ENCODE measurements at places on chromosomes 11 and 22.

- DNase-seq, result no peak
Observed at GRCh38 chr11:8719211-8719649, 36.6 kb downstream of the RPL27A start.

DNA sequence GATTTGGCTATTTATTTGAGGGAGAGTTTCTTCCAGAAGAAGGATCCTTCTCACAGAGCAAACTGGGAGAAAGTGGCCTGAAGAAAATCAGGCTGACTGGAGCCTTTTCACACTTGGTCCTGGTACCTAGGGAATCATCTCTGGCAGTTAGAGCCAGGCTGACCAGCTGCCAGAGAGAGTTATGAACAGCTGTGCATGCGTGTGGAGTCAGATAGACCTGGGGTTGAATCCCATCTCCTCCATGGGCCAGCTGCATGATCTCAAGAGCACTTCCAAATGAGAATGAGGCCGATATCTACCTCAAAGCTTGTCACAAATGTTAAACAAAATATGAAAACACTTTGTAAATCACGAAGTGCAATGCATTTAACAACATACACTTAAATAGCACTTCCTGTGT lies 390.0 kb downstream of the TENM4 start:
- no peak for DNase-seq

DNA sequence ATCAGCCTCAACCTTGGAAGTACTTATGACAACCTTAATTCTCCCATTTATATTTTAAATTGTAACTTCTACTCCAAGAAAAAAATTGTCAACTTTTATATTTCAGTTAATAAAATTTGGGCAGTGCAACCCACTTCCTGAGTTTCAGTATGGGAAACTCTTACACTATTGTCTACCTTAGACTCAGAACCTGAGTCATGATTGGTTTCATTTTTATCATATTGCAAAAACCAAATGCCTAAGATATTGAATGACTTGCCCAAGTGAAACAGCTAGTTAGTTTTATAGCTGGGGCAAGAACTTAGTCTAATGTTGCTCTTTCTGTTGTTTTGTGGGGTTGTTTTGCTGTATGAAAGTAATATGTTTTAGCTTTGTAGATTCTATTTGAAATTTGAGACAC lies 334.0 kb upstream of the ARHGAP42 start:
- no peak for DNase-seq

DNA sequence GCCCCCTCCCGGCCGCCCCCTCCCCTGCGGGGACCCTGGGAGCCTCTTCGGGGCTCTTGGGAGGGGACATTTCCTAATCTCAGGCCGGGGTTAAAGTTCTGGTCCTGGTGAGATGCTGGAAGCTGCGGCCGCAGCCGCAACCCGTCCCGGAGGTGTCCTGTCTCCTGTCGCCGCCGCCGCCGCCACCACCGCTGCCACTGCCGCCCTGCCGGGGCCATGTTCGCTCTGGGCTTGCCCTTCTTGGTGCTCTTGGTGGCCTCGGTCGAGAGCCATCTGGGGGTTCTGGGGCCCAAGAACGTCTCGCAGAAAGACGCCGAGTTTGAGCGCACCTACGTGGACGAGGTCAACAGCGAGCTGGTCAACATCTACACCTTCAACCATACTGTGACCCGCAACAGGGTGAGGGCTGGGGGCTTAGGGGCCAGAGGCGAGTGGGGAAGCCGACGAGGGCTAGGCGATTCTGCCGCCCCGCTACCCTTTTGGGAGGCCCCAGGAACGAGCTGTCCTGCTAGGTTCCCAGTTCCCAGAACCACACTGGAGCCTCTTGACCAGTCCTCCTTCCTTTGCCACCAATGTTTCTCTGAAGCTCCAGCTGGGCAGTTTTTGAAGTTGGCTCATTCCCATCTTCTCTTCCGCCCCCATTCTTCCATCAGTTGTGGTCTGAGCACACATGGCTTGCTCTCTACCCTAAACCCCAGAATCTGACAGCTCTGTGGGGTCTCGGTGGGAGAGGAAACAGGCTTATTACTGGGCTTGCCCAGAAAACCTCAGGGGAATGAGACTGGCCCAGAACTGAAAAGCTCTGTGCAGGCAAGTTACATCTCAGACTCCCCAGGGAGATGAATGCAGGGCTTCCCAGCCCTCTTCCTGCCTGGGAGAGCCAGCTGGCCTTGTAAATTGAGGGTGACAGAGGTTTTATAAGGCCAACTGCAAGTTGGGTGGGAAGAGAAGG lies 781 bp downstream of the SIDT2 start:
- no peak for DNase-seq

- DNase-seq, result no peak
Observed at GRCh38 chr11:120645639-120646038, 134.1 kb downstream of the GRIK4 start.

Measured in Kasumi-1 (cell line).